ENCODE measurements at places on chromosomes 13 and 19.

GRCh38 chr13:114124431-114124830, 8.0 kb downstream of the RASA3 start:
- DNase-seq, result no peak

GRCh38 chr13:42747399-42747873, 33.9 kb upstream of the FAM216B start:
- DNase-seq, result no peak

DNA sequence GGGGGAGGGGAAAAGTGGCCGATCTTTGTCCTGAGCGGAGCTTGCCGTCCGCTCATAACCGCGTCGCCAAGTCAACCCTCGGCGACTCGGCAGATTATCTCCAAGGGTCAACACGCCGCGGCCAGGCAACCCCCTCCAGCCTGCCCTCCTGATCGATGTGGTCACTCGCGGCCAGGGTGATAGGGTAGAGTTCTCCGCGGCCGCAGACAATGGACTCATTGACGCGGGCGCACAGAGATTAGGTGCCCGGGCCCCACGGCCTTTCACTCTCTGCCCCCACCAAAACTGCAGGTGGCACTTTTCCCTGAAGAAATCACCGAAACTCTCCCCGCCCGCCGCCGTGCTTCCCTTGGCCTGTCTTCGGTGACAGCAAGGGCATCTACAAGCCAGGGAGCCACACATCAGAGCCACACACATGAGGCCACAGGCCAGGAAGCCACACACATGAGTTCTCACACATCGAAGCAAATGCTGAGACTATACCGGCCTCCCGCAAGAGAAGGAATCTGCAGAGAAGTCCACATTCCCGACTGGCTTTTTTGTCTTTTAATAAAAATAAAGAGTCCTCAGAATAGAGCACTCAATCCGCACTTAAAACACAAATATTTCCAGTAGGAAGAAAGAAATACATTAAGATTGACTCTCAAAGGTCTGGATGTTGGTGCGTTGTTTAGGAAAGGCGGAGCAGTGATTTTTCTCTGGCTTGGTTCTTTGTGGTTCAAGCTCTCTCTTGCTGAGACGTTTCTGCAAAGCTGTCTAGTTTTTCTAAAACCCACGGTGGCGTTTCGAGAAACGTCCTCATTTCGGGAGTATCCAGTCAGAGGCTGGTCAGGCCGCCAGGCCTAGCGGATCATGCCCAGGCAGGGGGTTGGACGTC, 1.5 kb upstream of the PDX1 start:
- DNase-seq, result no peak

GRCh38 chr13:99860745-99861144, 110.8 kb downstream of the ZIC5 start:
- DNase-seq, result no peak

- DNase-seq, result no peak
Observed at GRCh38 chr13:77846173-77846572, 72.5 kb downstream of the EDNRB start.

DNA sequence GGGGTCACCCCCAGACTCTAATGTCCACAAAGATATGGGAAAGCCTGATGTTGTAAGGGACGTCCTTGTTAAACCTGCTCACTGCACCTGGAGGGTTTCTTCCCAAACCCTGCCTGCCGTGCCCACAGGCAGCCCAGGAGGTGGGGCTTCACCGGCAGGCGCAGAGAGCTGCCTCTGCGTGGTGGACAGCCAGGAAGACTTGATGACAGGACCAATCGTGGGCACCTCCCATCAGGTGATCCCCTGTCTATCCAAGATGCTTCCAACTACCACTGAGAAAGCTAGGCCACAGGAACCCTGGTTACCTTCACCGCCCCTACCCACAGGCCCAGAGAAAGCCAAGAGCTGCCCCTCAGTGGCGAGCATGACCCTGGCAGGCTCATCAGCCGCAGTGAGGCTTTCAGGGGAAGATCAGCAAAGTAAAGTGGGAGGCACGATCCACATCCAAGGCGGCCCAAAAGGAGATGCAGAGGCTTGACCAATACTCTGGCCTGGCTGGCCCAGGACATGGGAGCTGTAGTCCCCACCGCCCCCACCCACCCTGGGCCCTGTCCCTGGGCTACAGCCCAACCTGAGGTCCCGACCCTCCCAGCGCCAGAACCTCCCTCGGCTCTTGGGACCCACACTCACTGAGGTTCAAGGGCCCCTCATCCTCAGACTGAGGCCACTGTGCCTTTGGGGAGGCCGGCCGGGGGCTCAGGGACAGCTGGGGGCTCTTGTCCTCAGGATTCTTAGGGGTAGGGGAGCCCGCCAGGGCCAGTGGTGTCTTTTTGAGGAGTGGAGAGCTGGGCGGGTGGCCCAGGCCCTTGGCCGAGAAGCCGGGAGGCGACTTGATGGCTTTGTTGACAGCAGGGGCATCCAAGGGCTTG, 10.4 kb upstream of the AKAP8L start:
- DNase-seq, result no peak

DNA sequence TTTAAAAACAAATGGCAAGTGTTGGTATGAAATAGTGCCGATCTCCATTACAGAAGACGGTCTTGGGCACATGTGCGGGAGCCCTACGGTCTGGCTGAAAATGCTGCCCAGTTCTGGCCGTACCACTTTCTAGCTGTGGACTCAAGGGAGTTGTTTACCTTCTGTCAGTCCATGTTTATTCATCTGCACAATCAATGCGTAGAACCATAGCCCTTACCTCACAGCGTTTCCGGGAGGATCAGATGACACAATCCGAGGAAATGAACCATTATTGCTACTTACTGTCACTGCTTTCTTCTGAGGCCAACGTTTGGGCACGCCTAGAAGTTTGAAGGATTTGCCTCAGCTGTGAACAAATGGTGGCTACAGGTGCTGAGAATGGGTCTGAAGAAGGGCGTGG, 31.2 kb downstream of the GADD45B start:
- DNase-seq, result no peak

DNA sequence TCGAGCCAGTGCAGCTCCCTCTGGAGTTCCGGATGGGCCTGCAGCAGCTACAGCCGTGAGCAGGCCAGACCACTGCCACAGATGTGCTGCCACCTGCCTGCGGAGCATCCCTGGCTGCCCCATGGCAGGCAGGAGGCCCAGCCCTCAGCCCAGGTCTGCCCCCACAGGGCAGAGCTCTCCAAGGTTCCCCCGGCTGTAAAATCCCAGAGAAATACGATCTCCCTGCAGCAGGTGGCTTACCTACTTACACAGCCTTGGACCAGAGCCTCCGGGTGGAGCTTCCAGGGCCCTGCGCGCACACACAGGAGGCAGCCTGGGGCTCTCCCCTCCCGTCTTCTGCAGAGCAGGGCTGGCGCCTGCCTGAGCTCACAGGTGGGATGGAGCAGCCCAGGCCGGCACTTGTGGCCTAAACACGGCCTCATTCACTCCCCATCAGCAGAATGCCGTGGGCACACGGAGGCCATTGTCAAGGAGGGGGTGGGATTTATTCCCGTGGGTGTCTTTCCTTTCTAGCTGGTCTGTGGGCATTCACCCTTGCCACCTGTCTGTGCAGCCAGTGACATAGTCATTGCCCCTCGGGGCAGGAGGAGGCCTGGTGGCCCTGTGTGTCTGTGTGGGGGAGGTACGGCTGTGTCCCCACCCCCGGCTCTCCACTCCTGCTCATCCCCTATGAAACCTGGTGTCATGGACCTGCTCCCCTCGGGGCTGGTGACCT, 118.0 kb downstream of the KDM4B start:
- no peak for DNase-seq

GRCh38 chr13:20425819-20426219, 99.8 kb downstream of the CRYL1 start:
- DNase-seq, result no peak

- no peak for DNase-seq
Observed at GRCh38 chr13:72383646-72384045, 343.8 kb downstream of the MZT1 start.

- no peak for DNase-seq
Observed at GRCh38 chr19:58098682-58098998, 609 bp upstream of the ZSCAN18 start.

- no peak for DNase-seq
Observed at GRCh38 chr13:73520566-73521289, 461.9 kb downstream of the KLF5 start.

- DNase-seq, result no peak
Observed at GRCh38 chr19:43541920-43542650, 9.1 kb downstream of the ZNF575 start.

- DNase-seq, result no peak
Observed at GRCh38 chr13:111537115-111537728, 216.8 kb downstream of the TEX29 start.

DNA sequence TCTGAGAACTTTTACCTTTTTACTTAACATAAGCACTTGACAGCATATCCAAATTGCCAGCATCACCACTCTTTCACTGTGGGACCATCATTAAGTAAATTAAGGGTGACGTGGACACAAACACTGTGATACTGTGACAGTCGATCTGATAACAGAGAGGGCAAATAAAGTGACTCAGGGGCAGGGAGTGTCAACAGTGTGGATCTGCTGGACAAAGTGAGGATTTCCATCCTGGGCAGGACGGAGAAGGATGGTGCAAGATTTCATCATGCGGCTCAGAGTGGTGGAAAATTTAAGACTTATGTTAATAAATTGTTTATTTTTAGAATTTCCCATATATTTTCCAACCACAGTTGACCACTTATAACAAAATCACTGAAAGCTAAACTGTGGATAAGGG, 60.0 kb upstream of the WDFY2 start:
- DNase-seq, result no peak

DNA sequence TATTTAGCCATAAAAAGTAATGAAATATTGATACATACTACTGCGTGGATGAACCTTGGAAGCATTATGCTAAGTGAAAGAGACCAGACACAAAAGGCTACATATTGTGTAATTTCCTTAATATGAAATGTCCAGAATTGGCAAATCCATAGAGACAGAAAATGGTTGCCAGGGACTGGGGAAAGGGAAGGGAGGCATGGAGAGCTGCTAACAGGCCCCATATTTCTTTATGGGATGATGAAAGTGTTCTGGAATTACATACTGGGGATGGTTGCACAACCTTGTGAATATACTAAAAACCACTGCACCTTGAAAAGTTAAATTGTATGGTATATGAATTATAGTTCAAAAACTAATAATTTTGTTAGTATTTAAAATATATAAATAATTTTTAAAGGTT, 3.6 kb downstream of the IFT88 start:
- DNase-seq, result no peak

DNA sequence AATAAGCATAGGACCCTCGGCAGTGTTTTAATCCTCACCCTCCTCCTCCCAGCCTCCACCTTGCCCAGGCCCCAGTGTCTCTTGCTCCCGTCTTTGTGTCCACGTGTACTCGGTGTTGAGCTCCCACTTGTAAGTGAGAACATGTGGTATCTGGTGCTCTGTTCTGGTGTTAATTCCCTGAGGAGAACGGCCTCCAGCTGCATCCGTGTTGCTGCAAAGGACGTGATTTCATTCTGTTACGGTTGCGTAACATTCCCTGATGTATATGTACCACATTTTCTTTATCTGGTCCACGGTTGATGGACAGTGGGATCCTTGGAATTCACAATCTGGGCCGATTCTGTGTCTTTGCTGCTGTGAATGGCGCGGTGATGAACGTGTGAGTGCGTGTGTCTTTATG, 44.7 kb upstream of the TFDP1 start:
- DNase-seq, result no peak

DNA sequence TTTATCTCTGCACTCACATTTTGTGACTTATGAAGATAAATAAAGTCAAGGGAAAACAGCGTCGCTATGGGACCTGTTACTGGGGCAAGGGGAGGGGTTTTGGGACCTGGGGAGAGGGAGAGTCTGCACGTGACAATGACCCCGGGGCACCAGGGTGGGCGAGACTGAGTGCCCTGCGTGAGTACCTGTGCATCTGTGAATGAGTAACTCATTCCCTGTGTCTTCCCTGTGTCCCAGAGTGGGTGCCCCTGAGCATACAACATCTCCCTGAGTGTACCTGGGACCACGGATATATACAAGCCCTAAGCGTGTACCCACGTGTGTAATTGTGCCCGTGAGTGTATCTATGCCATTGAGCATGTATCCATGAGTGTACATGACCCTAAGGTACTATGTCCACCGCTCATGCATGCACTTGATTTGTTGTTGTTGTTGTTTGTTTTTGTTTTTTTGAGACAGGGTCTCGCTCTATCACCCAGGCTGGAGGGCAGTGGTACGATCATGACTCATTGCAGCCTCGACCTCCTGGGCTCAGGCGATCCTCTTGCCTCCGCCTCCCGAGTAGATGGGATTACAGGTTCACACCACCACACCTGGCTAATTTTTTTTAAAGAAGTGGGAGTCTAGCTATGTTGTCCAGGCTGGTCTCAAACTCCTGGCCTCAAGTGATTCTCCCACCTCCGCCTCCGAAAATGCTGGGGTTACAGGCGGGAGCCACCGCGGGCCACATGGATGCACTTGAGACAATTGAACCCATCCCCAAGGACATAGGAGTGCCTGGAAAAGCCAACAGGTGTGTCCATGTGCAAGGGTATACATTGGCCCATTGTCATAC, 645 bp upstream of the TRAPPC5 start:
- DNase-seq, result no peak

- DNase-seq, result no peak
Observed at GRCh38 chr13:80074143-80074752, 266.7 kb downstream of the SPRY2 start.

GRCh38 chr13:74625541-74625940, 491.3 kb upstream of the KLF12 start:
- no peak for DNase-seq

DNA sequence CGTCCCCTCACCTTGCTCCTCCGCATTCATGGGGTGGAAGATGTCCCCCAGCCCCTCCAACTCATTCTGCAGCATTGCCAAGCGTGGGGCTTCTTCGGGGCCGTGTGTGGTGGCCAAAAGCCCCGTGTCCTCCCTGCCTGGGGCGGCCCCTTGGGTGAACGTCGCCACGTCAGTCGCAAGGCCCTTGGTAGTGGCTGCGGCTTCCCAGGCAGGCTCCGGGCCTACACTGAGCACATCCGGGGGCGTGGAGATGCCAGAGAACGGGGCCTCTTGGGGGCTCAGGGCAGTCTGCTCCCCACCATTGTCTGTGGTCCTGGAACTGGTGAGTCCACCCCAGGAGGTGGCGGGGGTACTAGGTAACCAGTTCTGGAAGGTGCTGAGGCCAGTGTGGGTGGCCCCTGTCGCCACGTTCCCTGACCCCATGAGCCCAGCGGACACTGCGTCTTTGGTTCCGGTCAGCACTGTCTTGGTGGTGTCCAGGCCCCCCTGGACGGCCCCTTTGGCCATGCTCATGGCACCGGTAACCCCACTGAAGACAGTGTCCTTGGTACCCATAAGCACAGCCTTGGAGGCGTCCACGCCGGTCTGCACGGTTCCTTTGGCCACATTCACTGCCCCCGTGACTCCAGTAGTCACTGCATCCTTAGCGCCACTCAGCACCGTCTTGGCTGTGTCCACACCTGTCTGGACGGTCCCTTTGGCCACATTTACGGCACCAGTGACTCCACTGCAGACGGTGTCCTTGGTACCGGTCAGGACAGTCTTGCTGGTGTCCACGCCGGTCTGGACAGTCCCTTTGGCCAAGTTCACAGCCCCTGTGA, 7.6 kb downstream of the PLIN4 start:
- DNase-seq, result no peak

GRCh38 chr13:43272851-43273250, 249.5 kb downstream of the DNAJC15 start:
- no peak for DNase-seq

DNA sequence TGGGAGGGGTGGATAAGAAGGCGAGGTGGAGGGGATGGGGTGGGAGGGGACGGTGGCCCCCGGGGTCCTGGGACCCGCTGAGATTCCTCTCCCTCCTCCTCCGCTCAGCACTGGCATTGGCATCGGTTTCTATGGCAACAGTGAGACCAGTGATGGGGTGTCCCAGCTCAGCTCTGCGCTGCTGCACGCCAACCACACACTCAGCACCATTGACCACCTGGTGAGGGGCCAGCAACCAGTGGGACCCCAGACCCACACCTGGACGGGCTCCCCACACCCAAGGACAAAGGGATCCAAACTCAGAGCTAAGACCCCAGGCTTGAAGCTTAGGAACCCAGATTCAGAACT, 5.9 kb downstream of the TTYH1 start:
- DNase-seq, result no peak

Measured in stimulated activated CD4-positive, alpha-beta T cell treated with anti-CD3 and anti-CD28 coated beads, Interleukin-12 subunit alpha, Interleukin-12 subunit beta, amount 100 ng/mL, for 24 hours (primary cell).